ENCODE measurements at places on chromosomes 16 and 17.
A peak's percentile ranks its signal among the peaks of the same experiment; 100 is the strongest.

DNA sequence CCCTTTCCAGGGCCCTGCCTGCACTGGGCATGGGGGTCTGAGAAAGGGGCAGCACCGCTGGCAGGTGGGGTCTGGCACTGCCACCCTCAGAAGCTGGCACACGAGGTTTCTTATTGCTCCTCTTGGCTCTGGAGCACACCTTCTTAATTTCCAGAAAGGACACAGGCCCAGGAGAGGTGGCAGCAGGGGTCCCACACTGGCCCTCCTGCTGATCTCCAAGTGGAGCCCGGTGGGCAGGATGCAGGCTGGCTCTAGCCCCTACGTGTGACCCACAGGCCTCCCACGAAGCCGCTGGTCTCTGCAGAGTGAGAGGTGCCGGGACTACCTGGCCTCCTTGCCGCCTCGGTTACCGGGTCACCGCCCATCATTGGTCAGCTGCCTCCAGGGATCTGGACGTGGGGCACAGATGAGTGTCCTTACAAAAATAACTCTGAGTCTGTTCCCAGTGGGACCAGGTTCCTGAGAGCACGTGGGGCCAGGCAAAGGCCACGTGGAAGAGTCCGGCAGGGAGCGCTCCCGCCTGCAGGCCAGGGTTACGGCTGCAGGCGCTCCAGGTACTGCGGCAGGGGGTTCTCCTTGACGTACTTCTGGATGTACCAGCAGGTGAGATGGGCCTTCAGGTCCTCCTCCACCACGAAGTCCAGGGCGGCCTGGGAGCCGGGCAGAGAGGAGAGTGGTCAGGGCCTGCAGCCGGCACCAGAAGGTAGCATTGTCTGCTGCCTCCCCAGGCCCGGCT lies 10.3 kb downstream of the NATD1 start:
- no peak for DNase-seq

DNA sequence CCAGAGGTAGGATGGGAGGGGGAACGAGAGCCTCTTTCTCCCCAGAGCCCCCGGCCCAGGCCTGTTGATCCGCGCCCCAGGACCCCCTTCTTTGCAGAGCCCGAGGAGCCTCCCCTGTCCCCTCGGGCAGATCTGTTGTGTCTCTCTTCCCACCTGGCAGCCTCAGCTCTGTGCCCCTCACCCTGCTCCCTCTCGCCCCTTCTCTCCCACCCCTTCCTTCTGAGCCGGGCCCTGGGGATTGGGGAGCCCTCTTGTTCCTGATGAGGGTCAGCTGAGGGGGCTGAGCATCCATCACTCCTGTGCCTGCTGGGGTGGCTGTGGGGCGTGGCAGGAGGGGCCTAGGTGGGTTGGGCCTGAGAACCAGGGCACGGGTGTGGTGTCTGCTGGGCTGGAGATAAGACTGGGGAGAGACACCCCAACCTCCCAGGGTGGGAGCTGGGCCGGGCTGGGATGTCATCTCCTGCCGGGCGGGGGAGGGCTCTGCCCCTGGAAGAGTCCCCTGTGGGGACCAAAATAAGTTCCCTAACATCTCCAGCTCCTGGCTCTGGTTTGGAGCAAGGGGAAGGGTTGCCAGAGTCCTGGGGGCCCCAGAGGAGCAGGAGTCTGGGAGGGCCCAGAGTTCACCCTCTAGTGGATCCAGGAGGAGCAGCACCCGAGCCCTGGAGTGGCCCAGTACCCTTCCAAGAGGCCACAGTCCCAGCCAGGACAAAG lies 65.4 kb downstream of the MRC2 start:
- DNase-seq: peak; percentile 39

- DNase-seq: peak; percentile 4
Measured at GRCh38 chr17:73510981-73511718, 133.1 kb downstream of the SDK2 start.

DNA sequence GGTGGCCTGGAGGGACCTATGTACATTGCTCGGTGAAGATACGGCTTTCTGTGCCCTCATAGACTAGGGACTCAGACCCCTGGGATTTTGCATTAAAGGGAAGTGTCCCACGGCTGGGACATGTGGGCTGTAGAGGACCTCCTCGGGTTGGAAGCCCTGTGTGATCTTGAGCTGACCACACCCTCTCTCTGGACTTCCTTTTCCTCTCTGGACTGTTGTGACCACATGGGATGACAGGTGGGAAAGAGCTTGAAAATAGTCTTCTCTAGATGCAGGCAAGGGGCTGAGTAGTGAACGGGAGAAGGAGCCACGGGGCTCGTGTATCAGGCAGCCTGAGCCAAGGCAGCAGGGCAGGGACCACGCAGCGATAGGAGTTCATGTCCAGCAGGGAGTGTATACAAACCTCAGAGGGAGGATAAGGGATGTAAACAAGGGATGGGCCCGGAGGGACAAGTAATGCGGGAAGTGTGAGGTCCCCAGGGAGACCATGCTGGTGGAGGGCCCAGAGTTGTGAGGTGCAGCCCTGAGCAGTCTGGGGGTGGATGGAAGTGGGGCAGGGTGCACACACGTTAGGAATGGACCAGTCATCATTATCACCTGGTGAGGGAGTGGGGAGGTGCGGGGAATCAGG lies 4.5 kb upstream of the SLC4A1 start:
- DNase-seq: no peak

DNA sequence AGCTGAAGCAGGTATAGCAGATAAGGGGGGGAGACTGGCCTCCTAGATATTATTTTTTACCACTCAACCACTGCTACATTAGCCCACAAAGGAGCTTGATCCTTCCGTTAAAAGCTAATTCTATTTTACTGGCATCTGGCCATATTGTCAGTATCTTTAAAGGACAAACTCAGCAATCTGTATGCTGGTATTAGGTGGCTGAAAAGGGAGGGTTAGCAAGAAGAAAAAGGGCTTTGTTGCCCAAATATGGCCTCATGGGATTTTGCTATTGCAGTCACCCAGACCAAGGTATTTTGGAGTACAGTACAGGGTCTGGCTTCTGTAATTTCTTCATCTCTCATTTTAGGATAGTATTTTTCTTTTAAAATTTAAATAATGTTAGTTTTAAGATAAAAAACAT lies 14.4 kb downstream of the RFWD3 start:
- no peak for DNase-seq

- no peak for DNase-seq
Measured at GRCh38 chr16:50469744-50470321, 78.4 kb upstream of the NKD1 start.

- DNase-seq: no peak
Measured at GRCh38 chr16:10558746-10559641, 21.4 kb downstream of the EMP2 start.

DNA sequence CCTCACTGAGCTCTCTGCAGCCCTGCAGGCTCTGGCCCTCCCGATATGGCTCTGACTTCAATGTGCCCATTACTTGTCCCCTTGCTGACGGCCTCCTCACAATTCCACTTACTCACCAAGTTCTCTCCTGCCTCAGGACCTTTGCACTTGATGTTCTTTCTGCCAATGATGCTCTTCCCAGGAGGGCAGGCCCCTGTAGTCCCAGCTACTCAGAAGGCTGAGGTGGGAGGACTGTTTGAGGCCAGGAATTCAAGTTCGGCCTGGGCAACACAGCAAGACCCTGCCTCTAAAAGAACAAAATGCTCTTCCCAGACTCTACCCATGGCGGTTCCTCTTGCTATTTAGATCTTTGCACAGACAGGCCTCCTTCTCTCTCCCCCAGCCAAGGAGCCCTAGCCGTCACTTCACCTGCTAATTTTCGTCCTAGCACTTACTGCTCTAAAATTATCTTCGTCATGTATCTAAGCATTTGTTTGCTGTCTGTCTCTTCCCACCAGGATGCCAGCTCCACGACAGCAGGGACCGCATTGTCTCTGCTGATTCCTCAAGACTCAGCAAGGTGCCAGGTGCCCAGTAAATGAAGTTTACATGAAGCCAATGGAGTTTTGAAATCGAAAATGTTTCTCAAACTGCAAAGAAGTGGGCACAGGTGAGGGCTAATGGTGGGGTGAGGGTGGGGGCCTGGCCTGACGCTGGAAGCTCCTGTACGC lies 626 bp upstream of the RAI1 start:
- no peak for DNase-seq

DNA sequence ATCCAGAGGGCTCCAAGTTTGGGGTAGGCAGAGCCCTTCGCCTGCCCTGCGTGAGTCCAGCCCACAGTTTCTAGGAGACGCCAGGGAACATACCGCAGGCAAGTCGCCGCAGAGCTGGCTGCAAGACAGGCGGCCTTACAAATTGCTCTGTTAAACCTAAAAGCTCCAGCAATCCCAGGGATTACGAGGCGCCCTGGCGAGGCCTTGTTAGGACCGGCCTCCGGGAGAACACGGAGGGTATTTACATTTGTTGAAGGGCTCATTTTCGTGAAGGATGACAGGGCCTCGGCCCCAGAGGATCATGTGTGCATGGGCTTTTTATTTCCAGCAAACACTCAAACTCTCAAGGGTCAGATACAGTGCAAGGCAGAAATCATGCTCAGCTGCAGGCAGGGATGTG lies 77.6 kb upstream of the FOXF1 start:
- no peak for DNase-seq

DNA sequence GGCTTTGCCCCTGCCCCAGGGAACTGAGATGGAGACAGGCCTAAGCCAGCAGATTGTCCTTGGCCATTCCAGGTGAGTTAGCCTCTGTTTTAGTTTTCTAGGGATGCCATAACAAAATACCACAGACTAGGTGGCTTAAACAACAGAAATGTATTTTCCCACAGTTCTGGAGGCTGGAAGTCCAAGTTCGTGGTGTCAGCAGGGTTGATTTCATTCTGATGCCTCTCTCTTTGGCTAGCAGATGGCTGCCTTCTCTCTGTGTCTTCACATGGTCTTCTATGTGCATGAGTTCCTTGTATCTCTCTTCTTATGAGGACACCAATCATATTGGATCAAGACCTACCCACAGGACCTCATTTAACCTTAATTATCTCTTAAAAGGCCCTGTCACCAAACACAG lies 12.8 kb downstream of the FAM20A start:
- no peak for DNase-seq

GRCh38 chr16:2782583-2783351 lies 4.6 kb downstream of the PRSS33 start:
- no peak for DNase-seq

DNA sequence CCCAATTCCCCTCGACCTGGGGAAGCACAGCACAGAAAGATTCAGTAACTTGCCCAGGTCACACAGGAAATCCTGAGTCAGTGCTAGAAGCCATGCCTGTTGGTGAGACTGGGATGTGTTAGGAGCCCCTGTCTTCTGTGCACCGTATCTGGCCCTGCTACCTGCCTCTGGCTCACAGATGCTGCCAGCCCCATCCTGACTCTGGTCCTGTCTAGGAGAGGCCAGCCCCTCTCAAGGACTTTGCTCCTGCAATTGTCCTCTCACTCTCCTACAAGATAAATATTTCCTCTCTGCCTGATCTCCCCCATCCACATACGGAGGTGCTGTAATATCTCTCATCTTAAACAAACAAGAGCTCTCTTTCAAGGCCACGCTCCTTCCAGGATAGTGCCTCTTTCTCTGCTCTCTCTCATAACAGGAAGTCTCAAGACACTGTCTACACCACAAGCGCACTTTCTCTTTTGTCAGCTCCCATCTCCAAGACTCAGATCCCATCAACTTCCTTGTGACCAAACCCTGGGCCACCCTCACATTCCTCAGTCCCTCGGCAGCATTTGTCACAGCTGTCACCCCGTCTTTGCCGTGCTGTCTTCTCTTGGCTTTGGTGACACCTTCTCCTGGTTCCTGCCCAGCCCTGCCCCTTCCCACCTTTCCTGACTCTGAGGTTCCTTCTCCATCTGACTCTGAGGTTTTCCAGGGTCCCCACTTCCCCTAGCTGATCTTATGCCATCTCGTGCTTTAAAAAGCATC lies 1.9 kb downstream of the SLC13A2 start:
- DNase-seq: no peak

GRCh38 chr16:72917051-72917450 lies 130.9 kb downstream of the ZFHX3 start:
- DNase-seq: no peak

DNA sequence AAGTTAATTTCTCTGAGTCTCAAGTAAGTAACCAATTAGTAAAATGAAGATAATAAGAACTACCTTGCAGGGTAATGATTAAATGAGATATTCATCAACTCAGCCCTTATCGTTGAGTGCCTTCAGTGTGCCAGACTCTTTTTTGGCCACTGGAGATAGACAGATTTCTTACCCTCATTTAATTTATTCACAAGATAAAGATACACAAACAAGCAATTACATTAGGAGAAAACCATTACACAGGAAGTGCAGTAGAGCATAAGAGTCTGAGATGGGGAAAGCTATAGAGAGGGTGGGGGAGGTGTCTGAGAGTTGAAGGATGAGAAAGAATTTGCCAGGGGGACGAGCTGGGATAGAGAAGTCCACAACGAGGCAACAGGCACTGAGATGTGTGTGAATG lies 72.5 kb upstream of the BCAR1 start:
- DNase-seq: no peak

DNA sequence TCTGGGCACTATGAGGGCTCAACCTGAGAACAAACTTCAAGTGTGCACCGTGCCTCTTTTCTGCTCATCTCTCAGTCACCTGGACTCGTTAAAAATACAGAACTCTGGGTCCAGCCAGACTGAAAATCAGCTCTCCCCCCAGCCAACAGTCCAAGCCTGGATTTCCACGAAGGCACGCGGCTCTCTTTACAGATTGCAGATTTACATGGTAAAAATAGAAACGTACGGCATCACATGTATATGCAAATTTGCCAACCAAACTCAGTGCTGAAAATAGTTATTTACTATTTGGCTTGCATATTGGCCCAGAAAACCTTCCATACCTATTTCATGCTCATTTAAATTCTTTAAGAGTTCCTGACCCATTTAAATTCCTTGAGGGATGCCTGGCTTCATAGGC lies 315.8 kb downstream of the MAF start:
- DNase-seq: no peak

DNA sequence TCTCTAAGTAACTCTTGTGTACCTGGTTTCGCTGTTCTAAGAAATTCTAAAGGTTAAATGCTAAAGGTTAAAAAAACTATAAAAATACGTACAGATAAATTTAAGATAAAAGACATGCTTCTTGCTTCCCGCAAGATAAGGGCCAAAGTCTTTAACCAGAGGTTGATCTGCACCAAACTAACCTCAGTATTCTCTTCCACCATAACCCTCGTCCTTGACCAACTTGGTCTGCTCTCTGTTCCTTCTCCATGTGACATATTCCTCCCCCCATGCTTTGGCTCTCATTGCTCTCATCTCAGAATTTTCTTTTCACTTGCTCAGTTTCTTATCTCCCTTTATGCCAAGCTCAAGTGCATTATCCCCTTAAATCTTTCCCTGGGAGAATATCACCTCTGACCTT lies 330.5 kb upstream of the ZFHX3 start:
- DNase-seq: no peak

GRCh38 chr16:80940069-80940856 lies 66.4 kb downstream of the CMC2 start:
- DNase-seq: peak; percentile 75

- DNase-seq: no peak
Measured at GRCh38 chr16:66605979-66606751, 1.7 kb downstream of the CMTM3 start.

GRCh38 chr17:13749891-13750235 lies 148.1 kb upstream of the HS3ST3A1 start:
- peak; percentile 8 for DNase-seq

GRCh38 chr17:63086483-63087185 lies 120.6 kb downstream of the TANC2 start:
- DNase-seq: no peak

- no peak for DNase-seq
Measured at GRCh38 chr17:14372461-14372860, 71.6 kb downstream of the HS3ST3B1 start.

GRCh38 chr17:80166446-80166845 lies 3.4 kb upstream of the CARD14 start:
- DNase-seq: no peak
